HepG2 (cell line): ENCODE measurements at places on chromosomes 2 and 18. TPM values are rescaled to one million over a fixed set of nuclear protein-coding genes. Genes with fewer than 3 reads are reported as not detected.

Gene NDUFB3
- total RNA-seq = 159 and 209 TPM in 2 replicates

Gene EPG5
- 6.7 and 13.3 TPM in 2 replicates for total RNA-seq

Gene VWA3B
- not detected in 2 replicates for total RNA-seq

Gene ZNF407
- total RNA-seq = 8.3 and 8.7 TPM in 2 replicates

Gene MRPS9
- 91.8 and 113 TPM in 2 replicates for total RNA-seq

Gene SIX3
- not detected in 2 replicates for total RNA-seq

Gene UGGT1
- total RNA-seq = 56.4 and 83.2 TPM in 2 replicates

Gene LRRTM4
- total RNA-seq = 0.62 and 1.2 TPM in 2 replicates

Gene DSG4
- not detected in 2 replicates for total RNA-seq

Gene ONECUT2
- total RNA-seq = 3.0 and 6.2 TPM in 2 replicates

Gene APCDD1
- total RNA-seq = 2.1 and 2.4 TPM in 2 replicates
